ENCODE measurements at places on chromosomes 11 and 22.

DNA sequence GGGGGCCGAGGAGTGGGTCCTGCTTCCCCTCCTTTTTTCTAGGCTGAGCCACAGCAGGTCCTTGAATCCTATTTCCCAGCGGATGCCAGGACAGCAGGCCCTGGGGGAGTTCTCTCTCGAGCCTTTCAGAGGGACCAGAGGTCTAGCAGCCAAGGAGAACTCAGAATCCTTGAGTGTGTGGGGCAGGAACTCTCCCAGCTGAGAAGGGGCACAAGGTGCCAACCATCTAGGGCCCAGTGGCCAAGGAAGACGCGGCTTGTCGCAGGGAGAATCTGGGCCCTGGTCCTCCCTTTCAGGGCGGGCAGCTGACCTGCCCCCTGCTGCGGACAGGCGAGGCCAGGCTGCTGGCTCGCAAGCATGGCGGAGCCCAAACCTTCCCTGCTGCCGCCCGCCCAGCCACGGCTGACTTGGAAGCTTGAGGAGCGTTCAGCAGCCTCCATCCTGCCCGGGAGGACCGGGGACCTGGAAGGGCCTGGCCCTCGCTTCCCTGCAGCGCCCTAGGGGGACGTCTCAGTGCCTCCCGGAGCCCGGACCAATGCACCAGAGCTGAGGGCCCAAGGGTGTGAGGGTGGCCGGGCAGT lies 972 bp upstream of the TSSC4 start:
- DNase-seq = no peak

- DNase-seq = no peak
Measured at GRCh38 chr11:115060840-115061239, 382.5 kb downstream of the NXPE2 start.

DNA sequence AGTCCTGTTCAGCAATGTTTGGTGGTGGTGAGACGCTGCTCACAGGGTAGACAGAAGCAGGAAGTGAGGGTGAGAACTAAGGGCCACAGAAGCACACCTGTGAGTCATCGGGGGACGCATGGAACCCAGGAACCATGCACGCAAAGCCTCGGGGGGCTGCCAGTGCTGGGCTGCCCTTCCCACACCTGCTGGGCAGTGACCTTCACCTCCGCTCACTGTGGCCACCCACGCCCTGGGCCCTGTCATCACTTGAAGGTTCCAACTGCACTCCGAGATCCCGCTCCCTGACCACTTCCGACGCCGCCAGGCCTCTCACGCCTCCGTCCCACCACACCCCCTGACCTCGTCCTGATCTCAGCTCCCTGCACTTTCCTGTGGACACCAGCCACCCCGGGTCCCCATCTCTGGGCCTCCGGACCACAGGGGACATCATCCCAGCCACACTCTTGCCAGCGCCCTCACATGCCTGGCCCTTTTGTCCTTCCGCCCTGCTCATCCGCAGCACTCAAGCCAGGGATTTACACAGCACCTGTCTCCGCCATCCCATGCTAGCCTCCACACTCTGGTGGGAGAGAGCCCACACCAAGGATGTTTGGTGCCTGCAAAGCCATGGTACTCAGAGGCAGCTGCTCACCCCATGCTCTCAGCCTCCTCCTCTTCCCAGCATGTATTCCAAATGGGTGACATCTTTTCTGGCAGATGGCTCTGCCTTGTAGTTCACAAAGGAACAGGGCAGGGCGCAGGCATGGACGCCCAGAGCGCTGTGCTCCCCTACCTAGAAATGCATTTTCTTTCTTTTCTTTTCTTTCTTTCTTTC lies 23.1 kb upstream of the ATXN10 start:
- no peak for DNase-seq

DNA sequence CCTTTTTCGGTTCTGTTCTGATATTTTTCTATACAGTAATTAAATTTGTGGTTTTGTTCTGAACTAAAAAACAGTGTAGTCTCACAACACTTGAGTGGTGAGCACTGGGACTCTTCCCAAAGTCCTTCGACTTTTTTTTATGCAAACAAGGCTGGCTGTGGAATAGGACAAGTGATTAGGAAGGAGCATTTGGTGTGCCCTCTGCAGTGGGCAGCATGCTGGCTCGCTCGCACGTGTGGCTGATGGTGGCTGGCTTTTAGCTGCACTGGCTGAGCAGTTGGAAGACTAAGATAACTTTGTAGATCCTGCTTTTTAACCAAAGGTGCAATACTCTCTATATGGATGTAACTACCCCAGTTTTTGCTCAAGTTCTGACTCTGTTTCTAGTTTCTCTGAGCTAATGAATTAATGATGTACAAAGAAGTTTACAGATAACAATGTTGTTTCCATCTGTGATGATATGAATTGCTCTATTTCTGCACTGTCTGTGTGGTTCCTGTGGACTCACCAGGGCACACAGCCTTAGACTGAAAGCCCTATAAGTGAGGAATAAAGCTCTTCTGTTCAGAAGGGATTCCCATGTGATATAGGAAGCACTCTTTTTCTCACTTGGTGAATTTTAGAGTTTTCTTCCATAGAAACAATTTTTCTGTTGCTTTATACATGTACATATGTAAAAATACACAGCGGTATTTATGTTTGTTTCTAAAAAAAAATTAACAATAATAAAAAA lies 143.1 kb upstream of the RASSF10 start:
- no peak for DNase-seq

DNA sequence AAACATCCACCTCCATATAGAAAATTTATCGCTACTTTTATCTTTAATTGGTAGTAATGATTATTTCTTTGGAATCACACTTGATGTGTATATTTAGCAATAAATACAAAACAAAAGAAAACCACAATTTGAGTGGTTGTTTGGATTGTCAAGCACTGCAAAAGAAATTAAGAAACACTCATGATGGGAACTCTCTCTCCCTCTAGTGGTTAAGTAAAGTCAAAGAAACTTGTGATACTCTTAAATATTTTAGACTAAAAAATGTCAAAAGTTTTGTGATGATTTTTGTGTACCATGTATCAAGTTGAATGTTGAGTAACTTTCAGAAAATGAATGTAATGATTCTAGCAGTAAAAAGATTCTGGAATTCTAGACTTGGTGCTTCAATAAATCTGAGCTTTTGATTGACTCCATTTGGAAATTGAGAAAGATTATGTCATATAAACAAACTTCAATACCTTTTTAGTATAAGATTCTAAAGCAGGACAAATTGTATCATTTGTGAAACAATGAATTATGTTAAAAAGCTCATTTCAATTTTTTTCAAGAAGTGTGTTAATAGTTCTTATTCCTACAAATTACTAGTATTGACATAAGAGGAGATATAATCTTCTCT lies 20.8 kb downstream of the MUC15 start:
- no peak for DNase-seq

All from kidney tubule cell (primary cell).